ENCODE measurements at places on chromosomes 13 and 19.

- no peak for DNase-seq
These were observed 67.3 kb upstream of the SACS start for GRCh38 chr13:23500849-23501248.

DNA sequence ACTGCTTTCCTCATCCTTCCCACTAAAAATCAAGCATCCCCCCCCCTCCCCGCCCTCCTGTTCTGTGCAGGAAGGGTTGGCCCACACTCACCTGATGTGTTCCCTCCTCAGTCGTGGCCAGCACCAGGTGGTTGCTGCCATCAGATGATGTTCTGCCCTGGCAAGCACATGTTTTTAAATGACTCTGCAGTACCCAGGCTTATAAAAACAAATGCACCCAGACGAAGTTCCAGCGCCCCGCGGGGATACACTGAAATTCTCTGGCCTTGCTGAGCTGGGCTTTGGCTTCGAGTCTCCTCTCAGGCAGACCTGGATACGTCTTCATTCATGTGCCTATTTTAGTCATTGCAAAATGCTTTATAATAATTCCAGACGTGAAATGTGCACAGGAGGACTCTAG lies 316.3 kb downstream of the DLEU7 start:
- DNase-seq: no peak

- no peak for DNase-seq
These were observed 40.2 kb upstream of the NPAS1 start for GRCh38 chr19:46979126-46980105.

DNA sequence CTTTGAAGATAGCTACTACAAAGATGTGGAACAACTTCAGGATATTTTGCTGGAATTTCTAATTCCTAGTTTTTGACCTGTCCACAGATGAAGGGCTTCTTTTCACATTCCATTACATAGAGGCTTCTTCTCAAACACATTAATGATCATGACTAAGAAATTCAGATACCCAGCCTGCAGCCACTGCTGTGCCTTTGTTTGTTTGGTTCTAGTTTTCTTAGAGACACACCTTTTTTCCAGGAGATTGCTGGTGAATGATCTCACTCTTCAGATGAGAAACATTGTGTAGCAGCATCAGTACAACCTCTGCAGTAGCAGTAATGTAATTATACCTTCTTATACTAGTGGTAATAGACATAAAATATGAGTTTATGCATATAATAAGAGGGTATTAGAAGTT lies 5.0 kb downstream of the TDRD3 start:
- no peak for DNase-seq

- no peak for DNase-seq
These were observed 5.6 kb downstream of the ZAR1L start for GRCh38 chr13:32309312-32310133.

DNA sequence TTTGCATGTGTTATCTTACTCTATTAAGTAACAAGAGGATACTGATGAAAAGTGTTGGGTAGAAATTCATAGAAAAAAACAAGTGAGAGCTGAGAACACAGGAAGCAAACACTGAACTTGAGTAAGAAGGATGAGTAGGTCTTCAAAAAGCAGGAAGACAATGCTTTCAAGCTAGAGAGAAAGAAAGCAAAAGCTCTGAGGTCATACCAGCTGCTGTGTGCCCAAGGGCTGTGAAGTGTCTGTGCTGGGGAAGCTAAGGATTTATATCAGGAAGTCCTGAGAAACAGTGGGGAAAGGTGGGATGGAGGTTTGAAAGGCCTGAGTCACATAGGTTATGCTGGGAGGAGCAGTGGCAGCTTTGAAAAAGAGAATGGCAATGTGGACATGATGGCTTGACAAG lies 145.5 kb upstream of the MAB21L1 start:
- no peak for DNase-seq

- no peak for DNase-seq
These were observed 15.3 kb upstream of the ZNF486 start for GRCh38 chr19:20151617-20152145.

GRCh38 chr19:3006075-3006767 lies 22.9 kb downstream of the TLE2 start:
- no peak for DNase-seq

GRCh38 chr13:100673713-100674571 lies 653 bp downstream of the TMTC4 start:
- peak; percentile 60 for DNase-seq

DNA sequence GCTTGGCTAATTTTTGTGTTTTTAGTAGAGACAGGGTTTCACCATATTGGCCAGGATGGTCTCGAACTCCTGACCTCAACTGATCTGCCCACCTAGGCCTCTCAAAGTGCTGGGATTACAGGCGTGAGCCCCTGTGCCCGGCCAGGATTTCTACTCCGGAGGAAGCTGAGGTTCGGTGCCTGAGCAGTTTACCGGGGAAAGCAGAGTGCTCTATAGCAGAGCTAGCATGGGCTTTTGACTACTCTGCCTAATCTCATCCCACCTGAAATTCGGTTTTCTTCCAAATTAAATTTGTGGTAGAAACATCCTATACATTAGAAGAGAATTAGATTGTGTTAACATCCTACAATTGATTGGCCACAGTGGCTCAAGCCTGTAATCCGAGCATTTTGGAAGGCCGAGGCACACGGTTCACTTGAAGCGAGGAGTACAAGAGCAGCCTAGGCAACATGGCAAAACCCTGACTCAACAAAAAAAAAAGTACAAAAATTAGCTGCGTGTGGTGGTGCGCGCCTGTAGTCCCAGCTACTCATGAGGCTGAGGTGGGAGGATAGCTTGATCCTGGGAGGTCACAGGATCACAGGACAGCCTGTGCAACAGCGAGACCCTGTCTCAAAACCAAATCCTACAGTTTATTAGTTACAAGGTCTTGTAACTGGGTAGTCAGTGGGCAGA lies 1.6 kb downstream of the RPL13A start:
- DNase-seq: no peak

DNA sequence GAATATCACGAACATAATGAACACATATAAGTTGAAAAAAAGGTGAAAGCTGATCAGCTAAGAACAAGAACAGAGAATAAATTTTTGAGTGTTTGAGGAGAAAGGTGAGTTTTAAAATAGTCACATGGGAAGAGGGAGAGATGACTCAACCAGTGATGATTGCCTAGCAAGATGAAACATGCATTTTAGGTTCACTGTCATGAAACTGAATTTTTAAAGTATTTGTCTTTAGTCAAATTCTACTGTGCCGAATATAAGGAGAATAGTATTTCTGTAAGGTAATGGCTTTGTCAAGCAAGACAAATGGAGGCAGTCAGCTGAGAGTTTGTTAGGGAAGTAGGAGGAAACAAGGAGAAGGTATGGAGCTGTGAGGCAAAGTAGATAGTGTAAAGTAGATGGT lies 2557.4 kb downstream of the PCDH9 start:
- no peak for DNase-seq

DNA sequence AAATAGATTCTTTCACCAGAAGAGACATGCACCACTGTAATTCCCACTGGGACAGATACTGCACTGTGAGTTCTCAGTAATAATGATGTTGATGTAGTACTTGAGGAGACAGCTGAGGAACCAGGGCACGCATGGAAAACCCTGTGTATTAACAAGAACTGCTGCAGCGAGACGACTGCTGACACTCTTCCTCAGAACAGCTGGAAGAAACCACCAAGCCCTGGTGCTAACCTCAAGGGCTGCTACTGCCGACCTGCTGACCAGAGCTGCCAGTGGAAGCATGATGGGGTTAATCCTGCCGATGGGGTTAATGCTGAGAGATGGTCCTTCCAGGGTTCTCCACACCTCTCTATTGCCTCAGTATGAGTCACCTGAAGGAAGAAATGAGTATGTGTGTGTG lies 45.6 kb downstream of the EDNRB start:
- no peak for DNase-seq

GRCh38 chr13:33204130-33204927 lies 81.2 kb downstream of the STARD13 start:
- no peak for DNase-seq

DNA sequence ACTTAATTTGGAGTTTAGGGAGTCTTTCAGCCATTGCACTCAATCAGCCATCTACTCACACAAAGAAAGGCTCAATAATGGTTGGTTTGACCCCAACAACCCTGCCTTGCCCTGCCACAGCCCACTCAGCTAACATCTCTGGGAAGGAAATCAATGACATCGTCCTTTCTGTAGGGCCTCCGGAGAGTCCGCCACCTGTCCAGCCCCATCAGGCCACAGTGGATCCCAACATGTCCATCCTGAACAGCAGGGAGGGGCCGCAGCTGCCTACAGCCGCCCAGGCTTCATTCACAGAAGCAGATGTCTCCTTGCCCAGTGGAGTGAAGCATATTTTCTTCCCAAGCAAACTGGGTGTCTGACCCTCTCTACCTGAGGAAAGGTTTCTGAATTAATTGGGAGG lies 4.2 kb upstream of the CDX2 start:
- no peak for DNase-seq

DNA sequence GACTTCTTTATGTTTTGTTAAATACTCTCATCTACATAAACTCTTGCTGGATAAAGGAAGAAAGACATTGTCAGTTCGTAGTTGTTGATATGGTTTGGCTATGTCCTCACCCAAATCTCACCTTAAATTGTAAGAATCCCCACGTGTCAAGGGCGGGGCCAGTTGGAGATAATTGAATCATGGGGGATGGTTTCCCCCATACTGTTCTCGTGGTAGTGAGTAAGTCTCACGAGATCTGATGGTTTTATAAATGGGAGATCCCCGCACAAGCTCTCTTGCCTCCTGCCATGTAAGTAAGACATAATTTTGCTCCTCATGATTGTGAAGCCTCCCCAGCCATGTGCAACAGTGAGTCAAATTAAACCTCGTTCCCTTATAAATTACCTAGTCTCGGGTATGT lies 3.6 kb downstream of the ADGRE1 start:
- DNase-seq: no peak

DNA sequence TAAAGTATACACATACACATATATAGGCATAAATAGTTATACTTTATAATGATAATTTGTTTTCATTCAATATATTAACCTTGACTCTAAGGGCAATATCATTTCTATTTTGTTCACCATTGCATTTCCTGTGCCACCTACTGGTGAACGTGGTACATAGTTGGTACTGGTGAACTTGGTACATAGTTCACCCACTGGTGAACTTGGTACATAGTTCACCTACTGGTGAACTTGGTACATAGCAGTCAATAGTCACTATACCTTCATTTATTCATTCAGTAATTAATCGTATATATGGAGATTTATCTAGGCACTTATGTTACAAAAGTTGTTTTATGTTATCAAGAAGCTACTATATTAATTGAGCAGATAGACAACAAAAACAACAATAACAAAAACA lies 172.6 kb upstream of the ATXN8OS start:
- peak; percentile 20 for DNase-seq
